Neural crest cell (in vitro differentiated cells): ENCODE measurements at places on chromosomes 3 and 15.
A peak's percentile ranks its signal among the peaks of the same experiment; 100 is the strongest.

DNA sequence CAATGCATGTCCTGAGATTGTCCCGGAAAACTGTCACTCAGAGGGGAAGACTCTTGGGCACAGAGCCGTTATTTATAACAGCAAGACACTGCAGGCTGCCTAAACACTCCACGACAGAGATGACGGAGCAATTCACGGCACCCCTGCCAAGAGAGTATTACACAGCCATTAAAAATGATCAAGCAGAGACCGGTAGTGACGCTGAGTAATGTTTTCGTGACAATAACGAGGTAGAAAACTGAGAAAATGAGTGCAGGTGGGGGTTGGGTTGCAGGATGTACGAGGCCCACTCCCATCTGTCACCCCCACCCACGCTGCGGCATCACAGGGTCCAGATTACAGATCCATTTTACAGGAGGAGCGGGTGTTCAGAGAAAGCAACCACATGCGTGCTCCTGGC is 58.9 kb upstream of the LINGO1 start:
- no peak for DNase-seq

- no peak for DNase-seq
Observed at GRCh38 chr3:148186881-148187280, 510.8 kb upstream of the AGTR1 start.

GRCh38 chr3:159634483-159634882 is 354.2 kb upstream of the IL12A start:
- no peak for DNase-seq

DNA sequence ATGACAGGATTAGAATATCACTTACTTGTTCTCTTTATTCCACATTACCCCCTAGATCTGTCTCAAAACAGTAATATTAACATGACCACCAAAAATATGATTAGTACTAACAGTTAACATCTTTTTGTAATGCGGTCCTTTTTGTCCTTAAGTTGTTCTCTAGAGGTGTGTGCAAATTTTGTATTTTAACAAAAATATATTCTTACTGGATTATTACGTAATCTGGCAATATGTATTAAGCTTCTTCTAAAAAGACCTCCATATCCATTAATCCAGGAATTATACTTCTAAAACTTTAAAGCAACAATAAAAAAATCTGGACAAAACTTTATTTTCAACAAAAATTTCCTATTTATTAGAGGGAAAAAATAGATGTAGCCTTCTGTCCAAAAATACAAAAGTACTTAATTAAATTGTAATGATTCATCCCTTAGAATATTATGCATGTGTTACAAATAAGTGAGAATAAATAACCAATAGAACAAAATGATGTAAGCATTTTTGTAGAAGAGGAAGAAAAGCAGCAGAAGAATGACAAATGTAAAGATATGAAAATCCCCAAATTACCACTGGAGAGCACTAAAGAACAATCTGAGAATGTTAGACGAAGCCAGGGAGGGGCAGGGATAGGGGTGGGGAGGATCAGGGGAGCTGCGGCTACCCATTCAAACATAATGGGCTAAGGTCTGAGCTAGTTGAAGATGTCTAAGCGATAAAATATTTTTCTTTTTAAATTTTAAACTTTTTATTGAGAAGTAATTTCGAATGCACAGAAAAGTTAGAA is 945.6 kb downstream of the MCTP2 start:
- no peak for DNase-seq

GRCh38 chr3:58163234-58163633 is 47.5 kb downstream of the DNASE1L3 start:
- no peak for DNase-seq

DNA sequence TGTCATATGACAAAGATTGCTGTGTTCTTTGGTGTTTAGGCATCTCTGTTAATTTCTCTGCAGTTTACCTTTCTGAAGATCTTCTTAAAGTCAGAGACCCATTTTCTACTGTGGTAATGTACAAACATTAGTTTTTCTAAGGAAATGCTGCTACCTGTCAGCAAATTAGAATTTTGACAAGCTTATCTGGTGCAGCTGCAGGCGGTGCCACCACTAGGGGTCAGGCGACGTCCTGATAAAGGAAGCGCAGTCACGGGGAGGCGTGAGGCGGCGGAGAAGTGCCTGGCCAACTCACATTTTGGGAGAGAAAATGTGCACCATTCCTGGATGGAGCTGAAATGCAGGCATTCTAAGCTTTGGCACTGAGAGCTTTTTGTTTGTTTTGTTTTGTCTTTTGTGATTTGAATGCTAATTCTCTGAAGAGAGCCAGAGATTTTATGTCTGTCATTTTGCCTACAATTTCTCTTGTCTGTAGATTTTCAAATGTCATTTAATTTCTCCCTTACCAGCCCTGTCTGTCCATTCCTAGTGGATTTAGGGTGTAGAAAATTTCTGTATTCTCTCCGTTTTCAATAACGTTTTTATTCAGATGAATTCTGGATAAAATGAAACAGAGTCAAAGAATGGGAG is 24.9 kb upstream of the SIAH2 start:
- peak; percentile 86 for DNase-seq

DNA sequence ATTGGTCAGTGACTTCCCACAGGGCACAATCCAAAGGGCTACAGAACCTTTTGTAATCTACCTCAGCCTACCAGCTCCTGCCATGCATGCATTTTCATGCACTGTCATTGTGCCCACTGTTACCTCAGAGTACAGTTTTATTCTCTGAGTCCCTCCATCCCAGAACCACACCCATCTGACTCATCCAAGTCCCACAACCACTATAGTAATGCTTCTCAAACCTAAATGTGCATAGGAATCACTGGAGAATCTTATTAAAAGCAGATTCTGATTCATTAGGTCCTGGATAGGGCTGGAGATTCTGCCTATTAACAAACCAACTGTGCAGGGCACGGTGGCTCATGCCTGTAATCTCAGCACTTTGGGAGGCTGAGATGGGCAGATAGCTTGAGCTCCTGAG is 3.7 kb upstream of the B3GALNT1 start:
- DNase-seq, result no peak

DNA sequence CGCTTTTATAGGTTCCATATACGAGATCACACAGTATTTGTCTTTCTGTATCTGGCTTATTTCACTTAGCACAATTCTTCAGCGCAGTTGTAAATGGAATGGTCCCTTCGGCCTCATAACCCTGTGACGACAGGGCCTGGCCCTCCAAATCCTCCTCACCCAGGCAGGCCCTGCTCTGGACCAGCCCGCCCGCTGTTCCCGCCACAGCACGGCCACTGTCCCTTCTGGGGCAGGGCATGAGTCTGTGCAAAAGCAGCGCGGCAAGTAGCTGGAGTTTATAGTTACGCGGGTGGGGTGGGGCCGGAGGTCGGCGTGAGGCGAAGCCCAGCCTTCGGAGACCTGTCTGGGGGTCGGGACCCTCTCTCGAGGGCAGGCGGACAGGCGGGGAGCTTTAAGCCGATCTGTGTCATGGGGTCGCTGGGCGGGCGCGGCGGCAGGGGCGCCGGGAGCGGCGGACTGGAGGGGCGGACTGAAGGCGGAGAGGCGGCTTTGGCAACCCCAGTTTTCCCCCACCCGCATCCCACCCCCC is 543 bp downstream of the ARPIN start:
- peak; percentile 38 for DNase-seq

DNA sequence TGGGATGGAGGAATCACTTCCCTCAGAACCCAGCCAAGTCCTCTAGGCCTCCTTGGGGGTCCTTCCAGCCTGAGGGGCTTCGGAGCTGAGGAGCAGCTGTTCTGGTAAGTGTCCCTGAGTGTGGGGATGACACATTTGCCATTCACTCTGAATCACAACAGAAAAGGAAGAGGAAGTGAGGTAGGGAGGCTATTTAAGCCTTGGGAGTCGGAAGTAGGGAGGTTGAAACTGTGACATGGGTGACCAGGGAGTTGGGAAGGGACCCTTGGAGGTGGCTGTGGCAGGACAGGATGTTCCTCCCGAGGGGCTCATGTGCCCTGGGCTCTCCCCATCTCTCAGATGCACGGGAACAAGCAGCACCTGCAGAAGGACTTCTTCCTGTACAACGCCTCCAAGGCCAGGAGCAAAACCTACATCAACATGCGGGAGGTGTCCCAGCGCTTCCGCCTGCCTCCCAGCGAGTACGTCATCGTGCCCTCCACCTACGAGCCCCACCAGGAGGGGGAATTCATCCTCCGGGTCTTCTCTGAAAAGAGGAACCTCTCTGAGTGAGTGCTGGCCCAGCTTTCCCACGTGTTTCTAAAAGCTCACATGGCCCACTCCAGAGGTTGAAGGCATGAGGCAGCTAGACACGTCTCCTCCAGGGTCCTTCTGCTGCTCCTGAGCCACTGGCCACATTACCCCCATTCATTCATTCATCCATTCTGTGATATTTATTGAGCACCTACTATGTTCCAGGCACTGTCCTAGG is 43.3 kb downstream of the CAPN3 start:
- DNase-seq, result no peak

DNA sequence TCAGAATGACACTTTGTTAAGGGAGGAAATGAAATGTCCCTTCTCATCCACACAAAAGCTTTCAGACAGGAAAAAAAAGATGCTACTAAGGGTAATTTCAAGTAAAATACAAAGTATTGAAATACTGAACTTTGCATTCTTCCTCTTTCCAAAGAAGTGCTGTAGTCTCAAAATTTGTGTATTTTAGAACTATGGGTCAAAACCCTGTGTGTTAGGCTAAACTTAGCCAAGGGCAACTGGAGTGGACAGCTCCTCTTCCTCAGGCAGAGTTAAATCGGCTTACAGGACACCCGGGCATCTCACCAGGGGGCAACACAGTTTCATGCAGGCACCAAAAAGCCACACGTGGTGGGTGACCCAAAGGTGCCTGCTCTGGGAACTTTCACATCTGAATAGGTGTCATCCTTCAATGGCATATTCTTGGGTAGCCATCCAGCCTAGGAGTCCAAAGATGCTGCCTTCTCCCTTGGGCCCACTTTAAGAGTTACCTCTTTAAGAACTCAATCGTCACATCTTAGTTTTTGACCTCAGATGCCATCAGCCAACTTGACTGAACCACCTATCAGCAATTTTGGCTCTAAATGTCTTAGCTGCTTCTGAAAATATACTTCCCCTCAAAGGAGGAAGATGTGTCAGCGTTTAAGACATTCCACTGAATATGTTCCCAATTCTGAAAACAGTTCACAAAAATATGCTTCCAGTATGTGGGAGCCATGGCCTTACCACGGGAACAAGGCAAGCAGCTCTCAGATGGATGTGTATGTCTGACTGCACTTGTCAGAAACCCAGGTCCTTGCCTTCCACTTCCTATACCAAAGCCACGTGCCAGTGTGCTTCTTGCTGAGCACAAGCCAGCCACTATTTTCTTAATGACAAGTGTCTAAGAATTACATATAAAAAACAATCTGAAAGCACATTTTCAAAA is 32.2 kb upstream of the MUC13 start:
- no peak for DNase-seq

DNA sequence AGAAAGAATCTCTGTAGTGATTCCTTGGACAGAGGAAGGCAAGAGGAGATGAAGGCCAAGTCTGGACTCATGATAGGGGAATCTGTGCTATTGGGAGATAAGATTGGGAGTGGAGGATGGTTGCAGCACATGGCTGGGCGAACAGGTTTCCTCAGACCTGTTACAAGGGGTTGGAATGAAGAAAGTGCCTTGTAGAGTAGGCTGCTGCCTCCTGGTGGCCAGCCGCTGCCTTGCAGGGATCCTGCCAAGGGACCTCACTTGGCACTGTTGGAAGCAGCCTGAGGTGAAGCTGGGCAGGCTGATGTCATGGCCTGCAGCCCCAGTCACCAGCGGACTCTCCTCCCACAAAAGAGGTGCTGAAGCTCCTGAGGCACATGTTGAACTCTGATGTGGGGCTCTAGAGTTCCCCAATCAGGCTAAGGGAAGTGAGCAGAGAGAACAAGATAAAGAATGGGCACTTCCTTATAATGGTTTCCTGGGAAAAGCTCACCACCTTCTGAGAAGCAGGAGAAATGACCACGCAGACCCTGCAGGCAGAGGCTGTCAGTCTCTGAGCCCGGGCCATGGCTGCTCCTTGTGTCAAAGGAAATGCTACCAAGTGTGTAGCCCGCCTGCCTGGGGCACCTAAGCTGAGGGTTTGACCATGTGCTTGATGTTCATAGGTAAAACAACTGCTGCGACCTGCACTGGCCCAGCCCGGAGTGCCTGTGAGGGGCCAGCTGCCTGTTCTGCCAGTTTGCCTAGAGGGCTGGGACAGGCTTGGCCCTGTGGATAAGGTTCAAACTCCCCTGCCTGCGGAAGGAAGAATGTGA is 1.6 kb upstream of the TEX264 start:
- DNase-seq, result peak; percentile 86

DNA sequence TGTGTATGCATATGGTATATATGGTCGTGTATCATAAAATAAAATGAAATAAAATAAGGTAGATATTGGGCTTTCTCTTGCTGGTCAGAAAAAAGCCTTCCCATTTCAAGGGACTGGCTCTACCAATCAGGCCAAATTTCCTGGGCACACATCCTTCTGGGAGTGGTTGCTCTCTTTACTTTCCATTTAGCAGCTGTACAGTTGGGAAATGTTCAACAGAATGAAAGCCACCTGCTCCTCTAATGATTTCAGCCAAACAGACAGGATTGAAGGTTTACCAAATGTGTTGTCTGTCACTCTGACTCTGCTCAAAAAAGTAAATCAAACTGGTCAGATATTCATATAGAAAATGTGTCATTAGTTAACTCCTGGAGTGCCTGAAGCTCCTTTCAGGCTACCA is 380.4 kb downstream of the ROBO2 start:
- no peak for DNase-seq

DNA sequence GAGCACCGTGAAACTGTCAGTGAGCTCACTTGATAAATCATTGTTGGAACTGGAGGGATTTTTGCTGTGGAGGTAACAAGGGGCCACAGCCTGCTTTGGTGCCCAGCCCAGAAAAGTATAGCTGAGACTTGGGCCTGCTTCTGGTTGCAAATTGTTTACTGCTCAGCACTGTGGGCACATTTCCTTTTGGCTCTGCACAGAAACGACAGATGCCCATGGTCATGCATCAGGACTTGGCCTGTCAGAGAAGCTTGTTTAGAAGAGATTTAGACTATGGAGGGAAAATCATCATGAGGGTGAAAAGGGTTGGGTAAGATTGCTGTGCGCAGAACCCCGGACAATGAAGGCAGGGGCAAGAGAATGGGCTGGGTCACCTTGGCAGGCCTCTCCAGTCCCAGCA is 286.1 kb upstream of the CTNNB1 start:
- no peak for DNase-seq

GRCh38 chr3:72445827-72446217 is 402.4 kb downstream of the SHQ1 start:
- DNase-seq, result no peak

GRCh38 chr3:23712656-23713559 is 92.8 kb upstream of the UBE2E1 start:
- DNase-seq, result no peak

- no peak for DNase-seq
Observed at GRCh38 chr3:167839460-167840134, 104.1 kb downstream of the SERPINI1 start.

DNA sequence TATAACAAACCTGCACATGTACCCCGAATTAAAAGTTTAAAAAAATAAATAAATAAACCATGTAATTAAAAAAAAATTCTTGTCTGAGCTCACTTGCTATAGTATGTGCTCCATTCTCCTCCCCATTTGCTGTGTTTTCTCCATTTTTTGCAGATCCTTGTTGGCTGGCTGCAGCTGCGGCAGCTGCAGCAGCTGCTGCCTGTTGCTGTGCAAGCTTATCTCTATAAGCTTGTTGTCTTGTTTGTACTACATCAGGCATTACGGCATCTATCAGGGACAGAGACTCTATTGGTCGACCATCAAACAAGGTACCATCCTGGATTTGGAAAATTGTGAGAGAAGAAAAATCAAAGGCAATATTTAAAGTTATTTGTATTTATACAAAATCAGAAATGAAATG is 145.9 kb downstream of the TBL1XR1 start:
- DNase-seq, result no peak

- DNase-seq, result no peak
Observed at GRCh38 chr3:137062250-137062649, 104.5 kb downstream of the IL20RB start.
